NCI-H1436 treated with DMSO at 0.1 percent for 48 hours (cell line): ENCODE measurements at places on chromosomes 12 and 14.

- DNase-seq = no peak
These were observed 13.9 kb upstream of the ERC1 start for GRCh38 chr12:977156-977555.

- no peak for DNase-seq
These were observed 475.4 kb upstream of the SEL1L start for GRCh38 chr14:82009076-82009475.

- no peak for DNase-seq
These were observed 86.3 kb upstream of the NID2 start for GRCh38 chr14:52154992-52155650.

- DNase-seq = no peak
These were observed 693.9 kb downstream of the MED13L start for GRCh38 chr12:115583591-115583990.

GRCh38 chr14:50656776-50657175 lies 11.3 kb downstream of the SAV1 start:
- DNase-seq = no peak

GRCh38 chr12:91952916-91953315 lies 192.7 kb downstream of the BTG1 start:
- DNase-seq = no peak

GRCh38 chr14:104206281-104206904 lies 68.0 kb downstream of the KIF26A start:
- DNase-seq = no peak

- no peak for DNase-seq
These were observed 284.8 kb downstream of the ITPR2 start for GRCh38 chr12:26548227-26548626.

DNA sequence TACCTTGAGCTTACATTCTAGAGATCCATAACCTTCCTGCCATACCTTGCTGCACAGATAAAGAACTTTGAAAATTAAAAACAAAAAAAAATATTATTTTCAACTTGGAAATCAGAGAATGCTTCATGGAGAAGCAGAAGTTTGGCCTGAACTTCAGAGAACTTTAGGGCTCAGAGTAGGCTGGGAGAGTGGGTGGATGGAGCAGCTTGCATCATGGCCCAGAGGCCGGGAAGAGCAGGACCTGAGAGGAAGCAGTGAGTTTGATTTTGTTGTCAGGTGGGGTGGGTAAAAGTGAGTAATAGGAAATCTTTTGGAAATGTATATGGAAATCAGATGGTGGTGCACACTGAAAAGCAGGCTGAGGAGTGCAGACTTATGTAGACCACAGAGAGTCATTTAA lies 228.5 kb upstream of the KRR1 start:
- DNase-seq = no peak

GRCh38 chr12:102522768-102523167 lies 42.4 kb upstream of the IGF1 start:
- DNase-seq = no peak

- no peak for DNase-seq
These were observed 87.0 kb downstream of the R3HDM2 start for GRCh38 chr12:57343703-57344378.

- DNase-seq = no peak
These were observed 7.4 kb downstream of the TMEM120B start for GRCh38 chr12:121719926-121720414.

DNA sequence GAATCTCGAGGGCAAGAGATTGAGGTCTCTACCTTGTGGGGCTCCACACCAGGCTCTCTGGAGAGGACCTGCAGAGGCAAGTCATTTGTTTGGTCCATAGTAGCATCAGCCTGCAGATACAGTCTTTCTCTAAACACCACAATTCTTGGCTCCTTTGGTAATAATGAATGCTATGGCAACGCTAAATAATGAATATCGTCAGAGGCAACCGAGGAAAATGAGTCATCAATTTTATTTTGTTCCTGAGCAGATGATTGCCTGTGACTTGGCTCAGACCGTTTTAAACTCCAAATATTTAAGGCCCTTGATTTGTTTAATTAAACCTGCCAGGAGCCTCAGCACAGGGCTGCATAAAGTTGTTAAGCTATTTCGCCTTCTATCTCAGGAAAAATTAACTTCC lies 924.1 kb upstream of the TMEM132C start:
- DNase-seq = no peak

GRCh38 chr14:25150401-25150800 lies 100.5 kb upstream of the STXBP6 start:
- DNase-seq = no peak

GRCh38 chr14:102819176-102819628 lies 42.0 kb downstream of the TRAF3 start:
- no peak for DNase-seq

DNA sequence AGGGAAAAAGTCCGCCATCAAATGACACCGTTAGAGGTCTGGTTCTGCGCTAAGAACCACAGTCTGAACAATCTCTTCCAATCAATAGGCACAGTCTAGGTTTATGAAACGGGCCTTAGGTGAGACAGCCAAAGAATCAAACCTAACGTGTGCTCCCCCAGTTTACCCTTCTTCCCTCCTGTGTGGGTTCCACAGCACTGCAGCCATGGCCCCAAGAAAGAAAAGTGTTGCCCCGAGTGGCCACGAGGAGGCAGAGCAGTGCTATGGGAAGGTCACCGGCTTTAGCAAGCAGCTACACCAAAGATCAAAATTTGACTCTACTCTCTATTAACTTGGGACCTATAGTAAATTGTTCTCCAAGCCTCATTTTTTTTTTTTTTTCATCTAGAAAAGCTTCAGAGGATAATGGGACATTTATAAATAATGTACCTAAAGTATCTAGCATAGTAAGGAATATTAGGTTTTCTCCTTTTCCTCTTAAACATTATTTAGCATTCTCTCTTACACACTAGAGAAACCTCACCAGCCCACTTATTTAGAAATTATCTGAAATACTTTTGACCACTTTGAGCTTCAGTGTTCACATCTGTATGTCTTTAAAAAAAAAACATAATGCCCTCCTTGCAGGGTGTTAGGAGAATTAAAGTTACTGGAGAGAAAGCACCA lies 70.2 kb upstream of the GPHB5 start:
- DNase-seq = no peak

DNA sequence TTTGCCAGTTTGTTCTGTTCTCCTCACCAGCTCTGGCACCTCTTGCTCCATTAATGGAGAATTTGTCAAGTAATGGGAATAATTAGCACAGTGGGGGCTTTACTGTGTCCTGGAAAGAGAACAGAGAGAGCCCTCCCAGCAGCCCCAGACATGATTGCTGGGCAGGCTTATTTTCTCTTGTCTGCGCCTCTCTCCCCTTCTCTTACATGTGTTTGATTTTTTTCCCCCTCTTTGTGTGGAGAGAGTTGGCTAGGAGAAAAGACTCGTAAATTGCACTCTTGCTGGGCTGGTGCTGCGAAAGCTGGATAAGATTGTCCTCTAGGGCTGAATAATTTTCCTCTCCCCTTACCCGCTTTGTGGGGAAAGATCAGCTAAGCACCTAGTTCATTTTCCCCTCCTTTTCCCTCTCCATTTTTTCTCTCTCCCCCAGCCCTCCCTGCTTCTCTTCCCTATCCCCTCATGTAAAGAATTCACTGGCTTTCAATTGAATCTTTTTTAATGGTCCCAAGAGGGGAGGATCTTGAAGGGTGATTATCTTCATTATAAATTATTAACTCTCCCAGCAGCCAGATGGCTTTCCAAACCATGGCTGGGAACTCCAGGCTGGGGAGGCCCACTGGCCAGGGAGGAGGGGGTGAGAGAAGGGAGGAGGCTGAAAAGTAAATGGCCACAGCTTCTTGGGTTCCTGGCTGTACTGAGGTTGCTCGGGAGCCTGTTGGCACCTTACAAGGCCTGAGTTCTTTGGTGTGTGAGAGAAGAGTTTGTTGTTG lies 62.2 kb downstream of the NRXN3 start:
- no peak for DNase-seq

DNA sequence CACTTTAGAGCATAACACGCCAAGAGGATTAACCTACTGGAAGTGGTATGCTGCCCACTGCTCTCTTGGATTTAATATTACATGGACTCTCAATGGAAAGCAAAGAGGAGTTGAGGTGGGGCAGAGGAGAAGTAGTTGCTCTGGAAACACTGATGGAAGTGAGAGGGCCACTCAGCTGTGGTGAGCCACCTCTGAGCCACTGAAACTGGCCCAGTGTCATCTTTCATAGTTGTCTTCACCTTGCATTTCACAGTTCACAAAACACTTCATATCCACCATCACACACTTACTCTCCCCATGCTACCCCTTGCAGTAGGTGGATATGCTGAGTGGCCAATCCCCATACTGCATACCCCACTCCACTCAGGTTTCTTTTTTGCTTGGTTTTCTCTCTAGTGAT lies 12.2 kb upstream of the PCED1B start:
- no peak for DNase-seq

DNA sequence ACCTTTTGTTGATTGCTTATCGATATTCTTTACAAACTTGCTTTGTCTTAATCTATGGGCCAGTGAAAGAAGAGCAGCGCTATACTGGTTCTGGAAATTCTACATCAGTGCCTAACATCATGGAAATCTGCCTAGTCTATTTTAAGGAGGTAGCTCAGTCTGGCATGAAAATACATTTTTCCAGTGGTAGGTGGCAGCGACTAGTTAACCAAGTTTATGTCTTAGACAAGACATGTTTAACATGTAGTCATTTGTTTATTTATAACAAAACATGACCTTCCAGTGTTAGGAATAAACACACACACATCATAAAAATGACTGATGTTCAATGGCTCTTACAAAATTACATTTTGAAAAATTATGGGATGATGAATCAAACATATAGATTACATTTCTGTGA lies 336.0 kb upstream of the SOX5 start:
- DNase-seq = no peak

- DNase-seq = no peak
These were observed 31.0 kb upstream of the TC2N start for GRCh38 chr14:91898372-91898771.

GRCh38 chr14:62952226-62952625 lies 93.0 kb downstream of the KCNH5 start:
- no peak for DNase-seq

GRCh38 chr14:91230397-91231035 lies 14.0 kb downstream of the GPR68 start:
- DNase-seq = no peak

- DNase-seq = no peak
These were observed 41.4 kb upstream of the TUNAR start for GRCh38 chr14:95835121-95835730.

DNA sequence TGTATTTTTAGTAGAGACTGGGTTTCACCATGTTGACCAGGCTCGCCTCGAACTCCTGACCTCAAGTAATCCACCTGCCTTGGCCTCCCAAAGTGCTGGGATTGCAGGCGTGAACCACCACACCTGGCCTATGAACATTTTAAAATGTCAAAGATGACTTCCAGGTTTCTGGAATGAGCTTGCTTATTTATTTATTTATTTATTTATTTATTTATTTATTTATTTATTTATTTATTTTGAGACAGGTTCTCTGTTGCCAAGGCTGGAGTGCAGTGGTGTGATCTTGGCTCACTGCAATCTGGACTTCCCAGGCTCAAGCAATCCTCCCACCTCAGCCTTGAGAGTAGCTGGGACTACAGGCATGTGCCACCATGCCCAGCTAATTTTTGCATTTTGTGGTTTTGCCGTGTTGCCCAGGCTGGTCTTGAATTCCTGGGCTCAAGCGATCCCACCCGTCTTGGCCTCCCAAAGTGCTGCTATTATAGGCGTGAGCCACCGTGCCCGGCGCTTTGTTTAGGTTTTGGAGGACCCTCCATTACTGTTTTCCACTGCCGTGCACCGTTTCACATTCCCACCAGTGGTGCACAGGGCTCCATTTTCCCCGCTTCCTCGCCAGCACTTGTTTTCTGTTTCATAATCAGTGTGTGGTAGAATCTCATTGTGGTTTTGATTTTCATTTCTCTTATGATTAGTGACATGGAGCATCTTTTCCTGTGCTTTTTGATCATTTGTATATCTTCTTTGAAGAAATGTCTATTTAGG lies 6.4 kb upstream of the CFAP251 start:
- no peak for DNase-seq

DNA sequence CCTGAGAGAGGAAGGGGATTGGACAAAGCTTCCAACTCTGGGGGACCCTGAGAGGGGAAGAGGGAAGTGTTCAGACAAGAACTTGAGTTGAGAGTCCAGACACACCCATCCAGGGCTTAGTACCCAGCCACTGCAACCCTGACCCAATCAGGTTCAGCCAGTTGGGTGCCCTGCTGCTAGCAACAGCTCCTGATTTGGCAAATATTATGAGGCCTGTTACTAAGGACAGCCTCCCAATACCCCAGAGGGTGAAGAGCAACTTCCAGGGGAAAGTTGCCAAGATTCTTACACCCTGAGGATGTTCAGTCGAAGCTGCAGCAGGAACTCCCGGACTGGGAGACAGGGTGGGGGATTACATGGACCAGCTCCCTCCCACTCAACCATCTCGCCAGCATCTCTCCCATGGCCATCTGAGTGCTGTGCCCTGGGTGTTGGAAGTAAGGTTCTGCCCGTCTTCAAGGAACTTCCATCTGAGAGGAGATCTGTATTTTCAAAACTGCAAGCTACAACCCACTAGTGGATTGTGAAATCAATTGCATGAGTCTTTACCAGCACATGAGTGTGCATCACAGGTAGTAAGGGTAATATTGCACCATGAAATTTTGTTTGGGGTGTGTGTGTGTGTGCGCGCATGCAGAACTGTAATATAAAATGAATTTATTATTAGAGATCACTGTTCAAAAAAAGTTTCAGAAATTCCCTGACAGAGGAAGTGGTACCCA lies 11.5 kb upstream of the KRT78 start:
- no peak for DNase-seq

DNA sequence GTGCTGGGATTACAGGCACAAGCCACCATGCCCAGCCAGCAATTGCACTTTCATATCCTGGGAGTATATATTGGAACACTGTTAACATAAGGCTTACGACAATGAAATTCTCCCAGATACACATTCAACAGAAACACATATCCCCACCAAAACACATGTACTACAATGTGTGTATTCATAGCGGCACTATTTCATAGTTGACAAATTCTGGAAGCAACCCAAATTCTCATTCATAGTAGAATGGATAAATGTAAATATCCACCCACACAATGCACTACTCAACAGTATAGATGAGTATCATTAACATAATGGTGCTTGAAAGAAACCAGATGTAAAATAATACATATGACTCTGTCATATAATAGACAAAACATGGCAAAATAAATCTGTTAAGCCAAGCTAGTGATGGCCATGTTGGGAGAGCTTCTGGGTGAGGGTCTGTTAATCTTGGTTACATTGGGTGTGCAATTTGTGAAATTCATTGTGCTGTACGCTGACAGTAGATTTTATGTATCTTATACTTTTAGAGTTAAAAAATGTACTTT lies 2.6 kb upstream of the DNAAF2 start:
- DNase-seq = no peak
